Stimulated activated CD8-positive, alpha-beta memory T cell treated with anti-CD3 and anti-CD28 coated beads, Interleukin-7, amount 100 ng/mL, for 24 hours (primary cell): ENCODE measurements at places on chromosomes 11 and 22.

DNA sequence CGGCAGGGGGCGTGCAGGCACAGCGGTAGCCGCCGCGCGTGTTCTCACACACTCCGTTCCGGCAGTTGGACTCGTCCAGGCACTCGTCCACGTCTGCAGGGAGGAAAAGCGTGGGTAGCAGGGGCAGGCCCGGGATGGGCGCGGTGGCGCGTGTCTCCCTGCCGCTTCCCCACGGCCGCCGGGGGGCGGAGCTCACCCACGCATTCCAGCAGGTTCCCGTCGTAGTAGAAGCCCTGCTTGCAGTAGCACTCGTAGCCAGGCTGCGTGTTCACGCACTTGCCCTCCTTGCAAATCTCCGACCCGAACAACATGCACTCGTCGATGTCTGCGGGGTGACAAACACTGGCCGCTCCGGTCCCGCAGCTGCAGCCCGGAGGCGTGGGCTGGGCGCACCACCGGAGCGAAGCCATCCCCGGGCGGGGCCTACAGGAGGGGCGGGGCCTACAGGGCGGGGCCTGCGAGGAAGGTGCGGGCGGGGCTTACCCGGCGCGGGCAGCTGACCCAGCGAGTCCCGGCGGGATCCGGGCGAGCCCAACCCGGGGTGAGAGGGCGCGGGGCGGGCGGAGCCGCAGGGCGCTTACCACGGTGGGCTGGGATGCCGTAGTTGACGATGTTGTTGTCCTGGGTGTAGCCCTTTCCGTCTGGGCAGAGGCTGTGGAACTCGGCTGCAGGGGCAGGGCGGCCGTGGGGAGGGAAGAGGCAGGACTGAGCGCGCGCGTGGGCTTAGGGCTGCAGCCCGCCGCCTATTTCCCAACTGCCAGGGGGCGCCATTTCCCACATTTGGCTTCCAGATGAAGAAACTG, 15.6 kb downstream of the SCYL1 start:
- peak; percentile 78 for DNase-seq

- no peak for DNase-seq
These were observed 84.6 kb downstream of the CLPB start for GRCh38 chr11:72349616-72350218.

- DNase-seq: no peak
These were observed 33.2 kb downstream of the ABCC8 start for GRCh38 chr11:17443423-17443822.

DNA sequence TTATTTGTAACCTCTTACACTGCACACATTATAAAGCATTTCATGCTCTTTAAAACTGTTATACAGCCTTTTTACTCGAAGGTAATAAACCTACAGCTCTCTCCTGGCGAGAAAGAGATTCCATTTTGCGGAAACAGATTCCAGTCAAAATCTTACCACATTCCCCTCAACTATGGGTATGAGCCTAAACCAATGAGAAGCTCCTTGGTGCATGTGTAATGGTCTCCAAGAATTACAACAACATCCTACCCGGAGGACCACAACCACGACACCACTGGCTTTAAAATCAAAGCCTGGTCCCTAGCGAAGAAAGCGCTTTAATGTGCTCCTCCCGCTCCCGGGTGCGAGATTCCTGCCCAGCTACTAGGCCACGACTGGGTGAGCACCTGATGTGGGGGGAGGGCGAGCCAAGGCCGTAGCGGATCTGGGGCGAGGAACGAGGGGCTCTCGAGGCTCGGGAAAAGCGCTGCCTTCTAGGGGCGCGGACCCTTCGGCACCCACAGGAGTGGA, 821 bp downstream of the CELF1 start:
- DNase-seq: no peak

DNA sequence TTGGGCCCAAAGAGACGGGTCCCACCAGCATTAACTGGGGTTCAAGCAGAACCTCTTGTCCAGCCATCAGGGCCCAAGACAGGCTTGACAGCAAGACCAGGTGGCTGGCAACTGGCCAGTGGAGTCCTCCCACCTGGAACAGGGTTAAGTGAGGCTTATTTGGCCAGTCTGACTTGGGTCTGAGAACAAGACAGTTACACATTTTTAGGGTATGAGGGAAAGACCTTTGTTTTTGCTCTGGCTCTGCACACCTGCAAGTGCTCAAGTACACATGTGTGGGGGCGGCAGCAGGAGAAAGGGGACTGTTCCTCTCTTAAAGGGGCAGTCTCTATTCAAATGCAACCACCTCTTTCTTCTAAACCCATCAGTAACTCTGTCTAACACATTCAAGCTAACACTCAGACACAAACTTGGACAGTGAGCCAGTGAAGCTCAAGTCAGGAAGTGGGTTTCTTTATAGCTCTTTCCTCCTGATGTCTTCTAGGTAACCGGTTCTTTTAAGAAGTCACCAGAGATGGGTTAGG, 116.2 kb downstream of the ETS1 start:
- DNase-seq: no peak

DNA sequence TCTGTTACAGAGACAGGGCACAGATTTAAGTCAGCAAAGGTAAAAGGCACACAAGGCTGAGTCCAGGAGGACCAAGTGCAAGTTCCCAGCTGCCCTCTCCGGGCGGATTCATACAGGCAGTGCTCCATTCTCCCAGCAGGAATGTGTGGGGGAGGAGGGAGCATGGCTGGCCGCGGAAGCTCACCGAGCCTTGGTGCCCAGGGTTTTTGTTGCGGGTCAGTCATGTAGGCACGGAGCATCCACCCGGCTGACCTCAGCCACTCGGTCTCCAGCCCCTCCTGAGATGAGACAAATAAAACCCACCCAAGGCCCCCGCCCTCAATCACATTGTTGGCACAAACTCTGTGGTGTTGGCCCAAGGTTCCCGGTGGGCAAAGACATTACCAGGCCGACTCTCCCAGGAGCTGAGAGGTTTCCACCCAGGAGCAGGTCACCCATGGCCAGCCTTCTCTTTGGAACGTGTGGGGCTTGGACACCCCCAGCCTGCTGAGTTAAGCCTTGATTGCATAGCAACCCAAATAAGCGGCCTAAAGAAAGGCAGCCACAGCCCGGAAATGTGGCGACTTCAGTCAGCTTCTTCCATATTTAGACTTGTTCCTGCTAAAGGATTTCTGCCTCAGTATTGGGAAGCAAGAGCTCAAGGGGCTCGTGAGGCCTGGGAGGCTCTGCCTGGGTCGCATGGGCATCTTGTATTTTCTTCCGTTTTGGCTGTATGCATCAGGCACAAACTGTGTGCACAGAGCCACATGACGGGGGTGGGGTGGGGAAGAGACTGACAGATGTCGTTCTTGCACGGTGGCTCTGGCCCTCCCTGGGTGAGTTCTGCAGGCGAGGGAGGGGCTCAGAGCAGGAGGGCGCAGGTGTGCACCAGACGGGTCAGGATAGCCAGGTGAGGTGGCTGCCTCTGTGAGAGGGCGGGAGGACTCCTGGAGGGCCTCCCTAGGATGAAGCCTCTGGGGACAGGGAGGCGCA, 63.0 kb downstream of the ARHGAP8 start:
- DNase-seq: no peak

DNA sequence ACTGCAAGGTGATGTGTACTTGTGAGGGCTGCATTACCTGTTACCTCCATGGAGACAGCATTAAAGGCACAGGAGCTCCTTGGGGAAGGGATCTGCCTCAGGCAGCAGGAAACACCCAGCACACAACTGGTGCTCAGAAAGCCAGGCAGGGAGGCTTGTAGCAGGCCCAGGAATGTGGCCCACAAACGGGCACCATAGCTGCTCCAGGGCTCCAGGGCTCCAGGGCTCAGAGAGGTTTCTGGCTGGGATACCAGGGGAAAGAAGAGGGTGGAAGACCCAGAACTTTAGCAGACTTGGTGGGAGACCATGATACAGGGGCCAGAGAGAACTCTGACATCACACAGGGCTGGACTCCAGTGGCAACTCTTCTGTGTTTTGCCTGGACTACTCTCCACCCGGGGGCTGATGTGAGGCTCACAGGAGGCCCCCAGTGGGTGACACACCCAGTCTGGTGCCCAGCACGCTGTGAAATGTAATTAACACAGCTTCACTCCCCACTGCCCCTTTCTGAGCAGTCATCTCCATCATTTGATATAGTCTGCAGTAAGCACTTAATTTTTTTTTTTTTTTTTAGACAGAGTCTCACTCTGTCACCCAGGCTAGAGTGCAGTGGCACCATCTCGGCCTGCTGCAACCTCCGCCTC, 14.7 kb upstream of the SULT4A1 start:
- no peak for DNase-seq

DNA sequence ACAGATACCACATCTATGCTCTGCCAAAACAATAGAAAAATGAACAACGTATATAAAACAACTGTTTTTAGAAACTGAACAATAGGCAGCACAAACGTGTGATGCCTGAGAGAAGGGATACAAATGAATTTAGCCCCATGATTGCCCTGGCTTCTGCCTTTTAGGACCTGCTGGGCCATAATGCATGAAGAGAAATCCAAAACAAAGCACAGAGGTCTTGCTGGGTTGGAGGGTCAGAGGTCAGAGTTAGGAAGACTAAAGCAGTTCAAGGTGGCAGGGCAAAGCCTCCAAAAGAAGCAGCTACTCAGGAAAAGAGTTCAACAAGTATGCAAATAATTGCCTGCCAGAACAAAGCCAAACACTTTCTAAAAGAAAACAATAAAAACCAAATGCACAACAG, 138.5 kb downstream of the TTC28 start:
- no peak for DNase-seq

DNA sequence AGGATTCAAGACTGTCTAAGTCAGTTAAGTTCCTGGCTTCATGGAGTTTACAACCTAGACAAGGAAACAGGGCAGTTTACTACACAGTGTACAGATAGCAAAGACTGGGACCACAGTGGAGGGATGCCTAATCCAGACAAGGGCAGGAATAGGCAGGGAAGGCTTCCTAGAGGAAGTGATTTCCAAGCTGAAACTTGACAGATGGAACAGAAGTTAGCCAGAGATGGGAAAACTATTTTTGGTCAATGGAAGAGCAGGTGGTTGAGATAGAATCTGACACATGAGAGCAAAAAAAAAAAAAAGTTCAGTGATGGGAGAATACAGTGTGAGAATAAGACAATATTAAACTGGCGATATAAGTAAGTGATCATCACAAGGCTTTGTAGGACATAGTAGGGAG, 1.3 kb downstream of the COA4 start:
- DNase-seq: no peak

GRCh38 chr11:1827095-1827813, 7.5 kb upstream of the SYT8 start:
- no peak for DNase-seq

GRCh38 chr11:44366741-44367140, 56.8 kb upstream of the ALX4 start:
- no peak for DNase-seq

DNA sequence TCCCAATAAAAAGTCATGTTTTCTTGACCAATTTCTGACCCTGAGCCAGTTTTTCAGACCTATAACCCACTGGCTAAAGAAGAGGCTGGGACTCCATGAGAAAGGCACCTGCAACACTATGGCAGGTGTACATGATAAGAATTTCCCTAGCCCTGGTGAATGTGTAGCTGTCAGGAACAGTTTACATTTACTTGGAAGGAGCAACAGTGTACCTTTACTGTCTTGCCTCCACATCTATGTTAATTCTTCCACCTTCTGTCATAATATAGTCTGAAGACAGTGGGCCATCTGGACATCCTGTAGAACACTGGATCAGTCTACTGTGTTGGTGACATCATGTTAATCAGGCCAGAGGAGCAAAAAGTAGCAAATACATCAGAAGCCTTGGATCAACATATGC, 72.1 kb upstream of the CD82 start:
- no peak for DNase-seq

DNA sequence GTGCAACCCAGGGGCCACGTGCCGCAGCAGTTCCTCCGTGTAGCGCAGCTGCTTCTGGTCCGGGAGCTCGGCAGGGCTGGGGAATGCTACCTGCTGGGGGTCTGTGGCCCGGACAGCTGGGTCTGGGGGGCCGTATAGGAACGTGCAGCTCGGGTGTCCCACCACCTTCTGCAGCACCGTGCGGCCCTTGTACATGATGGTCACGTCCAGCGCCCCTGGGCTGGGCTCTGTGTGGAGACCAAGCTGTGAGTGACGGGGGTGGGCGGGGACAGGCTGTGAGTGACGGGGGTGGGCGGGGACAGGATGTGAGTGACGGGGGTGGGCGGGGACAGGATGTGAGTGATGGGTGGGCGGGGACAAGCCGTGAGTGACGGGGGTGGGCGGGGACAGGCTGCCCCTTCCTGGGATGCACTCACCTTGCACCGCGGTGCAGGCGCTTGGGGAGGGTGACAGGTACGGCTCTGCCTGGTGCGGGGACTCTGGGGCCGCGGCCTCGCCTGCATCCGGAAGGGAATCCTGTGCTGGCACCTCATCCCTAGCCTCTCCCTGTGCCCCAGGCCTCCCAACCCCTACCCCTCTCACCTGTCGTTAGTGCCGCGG, 2.3 kb downstream of the IRF7 start:
- DNase-seq: peak; percentile 56

DNA sequence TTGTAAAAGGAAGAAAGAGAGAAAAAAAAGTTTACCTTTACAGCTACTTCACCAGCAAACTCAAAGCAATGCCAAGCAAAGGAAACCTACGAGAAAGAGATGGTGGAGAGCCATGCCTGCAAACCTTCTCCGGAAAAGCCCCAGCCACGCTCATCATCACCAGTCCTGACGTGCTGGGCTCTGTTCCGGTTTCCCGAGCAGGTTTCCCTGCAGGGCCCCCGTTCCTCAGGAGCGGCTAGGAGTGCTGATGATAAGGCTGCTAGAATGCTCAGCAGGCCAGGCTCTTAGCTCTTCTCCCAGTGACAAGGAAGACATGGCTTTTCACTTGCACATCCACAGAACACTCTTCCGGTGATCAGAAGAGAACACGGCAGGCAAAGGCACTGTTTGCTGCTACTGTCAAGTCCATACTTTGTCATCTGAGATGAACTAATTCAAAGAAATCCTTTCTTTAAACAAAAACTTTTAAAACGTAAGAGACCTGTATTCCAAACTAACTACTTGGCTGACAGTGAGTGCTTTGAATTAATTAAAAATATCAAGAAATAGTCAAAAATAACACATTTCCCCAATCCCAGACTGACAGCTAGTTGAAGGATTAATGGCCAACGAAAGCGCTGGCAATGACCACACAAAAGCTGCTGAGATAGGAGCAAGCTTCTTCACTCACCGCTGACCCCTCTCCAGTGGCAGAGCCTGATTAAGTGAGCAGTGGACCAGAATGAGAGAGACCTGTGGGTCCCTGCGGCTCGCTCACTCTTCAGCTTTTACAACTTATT, 35.8 kb downstream of the DUSP8 start:
- no peak for DNase-seq

DNA sequence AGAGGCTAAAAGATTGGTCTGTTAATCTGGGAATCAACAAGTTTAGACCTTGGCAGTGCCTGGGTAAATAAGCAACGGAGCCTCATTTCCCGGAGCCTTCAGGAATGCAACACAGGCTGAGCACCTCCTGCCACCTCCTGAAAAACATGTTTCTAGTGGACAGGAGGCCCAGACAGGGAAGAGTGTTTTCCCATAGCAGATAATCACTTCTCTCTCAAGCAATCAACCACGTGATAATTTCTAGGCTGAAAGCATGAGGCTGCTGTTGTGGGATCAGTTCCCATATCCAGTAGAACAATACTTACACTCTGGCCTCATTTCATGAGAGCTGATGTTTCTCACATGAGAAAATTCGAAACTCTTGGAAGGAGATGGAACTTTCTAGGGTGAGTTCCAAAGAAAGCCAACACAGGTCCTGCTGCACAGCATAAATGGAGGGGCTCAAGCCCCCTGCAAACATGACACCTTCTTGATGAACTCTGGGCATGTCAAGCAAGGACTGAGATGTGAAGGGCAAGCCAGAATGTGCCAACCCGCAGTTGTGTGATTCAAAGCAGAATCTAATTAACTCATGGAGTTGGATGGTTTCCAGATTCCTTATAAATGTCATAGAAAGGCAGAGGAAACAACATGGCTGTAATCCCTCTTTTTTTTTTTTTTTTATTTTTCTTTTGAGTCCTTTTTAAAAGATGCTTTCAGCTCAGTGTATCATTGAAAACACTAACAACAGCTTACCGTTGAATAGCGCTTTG, 228.5 kb upstream of the SESN3 start:
- DNase-seq: no peak
